ENCODE measurements at places on chromosomes 6 and 20.

DNA sequence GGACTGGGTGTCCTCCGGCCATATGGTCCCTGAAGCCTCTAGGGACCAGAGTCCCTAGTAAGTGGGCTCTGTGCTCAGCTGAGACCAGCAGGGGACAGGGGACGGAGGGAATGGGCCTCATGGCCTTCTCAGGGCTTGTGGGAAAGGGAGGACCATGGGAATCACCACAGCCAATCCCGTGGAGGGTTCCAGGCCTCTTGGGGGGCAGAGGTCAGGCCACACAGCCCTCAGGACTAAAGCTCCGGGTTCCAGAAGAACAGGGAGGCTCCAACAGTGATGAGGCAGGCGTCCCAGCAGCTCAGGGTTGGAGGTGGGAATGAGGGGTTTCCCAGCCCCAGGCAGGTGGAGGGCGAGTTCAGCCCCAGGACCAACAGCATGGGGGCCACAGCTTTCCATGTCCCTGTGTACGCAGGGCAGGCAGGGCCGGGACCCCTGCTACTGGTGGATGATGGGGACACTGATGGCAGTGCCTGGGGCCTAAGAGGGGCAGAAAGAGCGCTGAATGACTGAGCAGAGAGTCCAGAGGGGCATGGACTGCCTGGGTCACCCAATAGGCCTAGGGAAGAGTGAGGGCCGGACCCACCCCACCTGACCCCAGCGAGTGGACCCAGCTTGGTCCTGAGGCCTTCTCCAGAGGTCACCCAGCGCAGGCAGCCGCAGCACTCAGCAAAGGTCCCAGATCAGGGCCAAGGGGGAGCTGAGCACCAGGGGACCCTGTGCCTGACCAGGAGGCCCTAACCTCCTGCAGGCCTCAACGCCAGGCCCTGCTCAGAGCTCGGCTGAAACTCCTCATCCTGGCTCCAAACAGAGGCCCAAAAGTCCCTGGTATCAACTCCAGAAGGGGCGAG, 8.8 kb downstream of the MYL9 start:
- DNase-seq: no peak

GRCh38 chr20:12808006-12808567, 200.7 kb upstream of the SPTLC3 start:
- DNase-seq: no peak

- DNase-seq: no peak
These were observed 62.2 kb upstream of the TNFRSF21 start for GRCh38 chr6:47371870-47372255.

DNA sequence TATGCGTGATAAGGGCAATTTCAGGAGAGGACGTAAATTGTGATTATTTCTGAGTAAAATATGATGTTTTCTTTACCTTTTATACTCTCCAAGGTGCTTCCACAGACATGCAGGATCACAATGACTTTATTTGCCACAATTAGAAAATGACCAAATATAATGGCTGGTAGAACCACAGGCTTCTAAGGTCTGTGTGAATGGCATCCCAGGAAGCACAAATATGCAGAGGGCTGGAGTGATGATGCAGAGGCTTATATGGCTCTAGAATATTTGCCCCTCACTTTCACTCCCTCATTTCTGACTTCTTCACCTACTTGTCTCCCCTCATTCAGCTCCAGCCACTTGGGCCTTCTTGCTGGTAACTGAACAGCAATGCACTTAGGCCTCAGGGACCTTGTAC, 502.1 kb upstream of the MAP3K7 start:
- DNase-seq: no peak

GRCh38 chr20:57159193-57159851, 107.1 kb downstream of the BMP7 start:
- no peak for DNase-seq

DNA sequence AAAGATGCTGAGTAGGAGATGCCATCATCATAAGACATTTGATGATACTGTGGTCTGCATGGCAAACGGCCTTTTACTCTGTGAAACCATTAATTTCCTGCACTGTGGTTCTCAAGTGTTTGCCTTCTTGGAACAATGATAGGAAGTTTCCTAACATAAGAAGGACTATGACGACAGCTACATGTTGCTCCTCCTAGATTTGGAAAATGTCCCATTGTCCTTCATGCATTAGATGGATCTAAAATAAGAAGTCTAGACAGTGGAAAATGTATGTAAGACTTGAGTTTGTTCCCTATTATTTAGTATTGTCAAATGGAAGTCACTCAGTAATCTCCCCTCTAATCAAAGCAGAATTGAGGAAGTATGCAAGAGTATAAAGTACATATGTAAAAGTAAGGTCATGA, 98.5 kb upstream of the TMEM170B start:
- no peak for DNase-seq

- DNase-seq: no peak
These were observed 3.5 kb downstream of the MAK start for GRCh38 chr6:10834823-10835222.

DNA sequence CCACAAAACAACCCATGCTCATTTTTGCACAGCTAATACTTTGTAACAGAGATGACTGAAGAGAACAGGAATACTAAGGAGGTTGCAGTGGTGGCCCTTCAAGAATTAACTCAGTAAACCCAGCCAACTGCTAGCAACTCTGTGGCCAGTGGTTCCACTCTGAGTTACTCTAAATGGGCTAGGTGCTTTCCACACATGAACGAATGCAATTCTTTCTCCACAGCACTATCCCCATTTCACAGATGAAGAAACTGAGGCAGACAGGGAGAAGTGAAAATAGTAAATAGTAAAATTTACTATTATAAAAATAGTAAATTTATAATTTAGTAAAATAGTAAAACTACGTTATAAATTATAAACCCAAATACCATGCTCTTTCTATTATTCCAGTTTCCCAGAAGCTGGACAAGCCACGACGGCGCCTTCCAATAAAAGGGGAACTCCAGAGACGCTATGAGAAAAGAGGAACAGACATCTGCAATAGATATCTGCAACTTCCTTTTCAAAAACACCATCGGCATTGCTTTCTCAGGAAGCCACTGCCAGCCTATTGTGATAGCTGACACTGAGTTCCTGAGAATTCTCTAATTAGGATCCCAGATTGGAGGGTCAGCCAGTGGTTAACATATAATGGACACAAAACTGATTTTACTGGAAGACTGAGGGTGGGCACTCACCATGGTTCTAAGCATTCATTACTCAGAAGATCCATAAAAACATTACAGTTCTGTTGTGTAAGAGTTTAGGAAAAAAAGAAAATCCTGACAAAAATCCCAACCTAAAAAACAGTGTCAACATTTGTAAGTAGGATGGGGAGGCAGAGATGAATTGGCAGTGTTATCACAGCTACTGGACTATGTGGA, 16.2 kb downstream of the FKBP1A start:
- no peak for DNase-seq

- DNase-seq: peak; percentile 78
These were observed 47.8 kb upstream of the ARMC2 start for GRCh38 chr6:108800427-108800864.

DNA sequence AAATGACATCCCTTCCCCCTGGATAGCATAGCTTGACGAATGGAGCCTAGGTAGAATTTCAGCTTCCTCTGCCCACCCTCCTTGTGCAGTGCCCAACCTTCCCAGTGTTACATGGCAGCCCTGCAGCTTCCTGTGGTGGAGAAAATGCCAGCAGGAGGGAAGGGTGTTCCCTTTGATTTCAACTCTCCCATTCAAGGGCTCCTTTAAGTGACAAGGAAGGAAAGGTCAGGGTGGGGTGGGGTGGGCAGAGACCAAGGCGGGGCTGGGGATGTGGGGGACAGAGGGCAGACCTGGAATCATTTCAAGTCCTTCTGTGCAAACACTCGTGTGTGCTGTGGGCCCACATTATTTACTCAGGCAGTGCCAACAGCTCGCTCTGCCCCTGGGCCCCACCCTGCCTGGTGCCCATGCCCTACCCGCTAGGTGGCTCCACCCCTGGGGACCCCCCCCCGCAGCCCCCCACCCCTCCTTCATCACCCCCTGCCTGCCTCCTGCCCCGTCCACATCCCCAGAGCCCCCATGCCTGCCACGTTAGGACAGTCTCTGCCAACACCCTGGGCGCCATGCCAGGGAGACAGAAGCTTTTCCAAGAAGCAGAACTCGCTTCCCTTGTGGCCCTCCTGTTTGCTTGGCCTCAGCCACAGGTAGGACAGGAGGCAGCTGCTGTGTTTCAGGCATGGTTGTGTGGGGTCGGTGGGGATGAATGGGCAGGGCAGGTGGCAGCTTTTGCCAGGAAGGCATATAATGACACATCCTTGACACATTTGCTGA, 9.4 kb downstream of the SPDEF start:
- no peak for DNase-seq

- no peak for DNase-seq
These were observed 45.4 kb downstream of the SYNJ2 start for GRCh38 chr6:158026901-158027589.

GRCh38 chr6:155001482-155001881, 6.4 kb downstream of the TIAM2 start:
- no peak for DNase-seq

DNA sequence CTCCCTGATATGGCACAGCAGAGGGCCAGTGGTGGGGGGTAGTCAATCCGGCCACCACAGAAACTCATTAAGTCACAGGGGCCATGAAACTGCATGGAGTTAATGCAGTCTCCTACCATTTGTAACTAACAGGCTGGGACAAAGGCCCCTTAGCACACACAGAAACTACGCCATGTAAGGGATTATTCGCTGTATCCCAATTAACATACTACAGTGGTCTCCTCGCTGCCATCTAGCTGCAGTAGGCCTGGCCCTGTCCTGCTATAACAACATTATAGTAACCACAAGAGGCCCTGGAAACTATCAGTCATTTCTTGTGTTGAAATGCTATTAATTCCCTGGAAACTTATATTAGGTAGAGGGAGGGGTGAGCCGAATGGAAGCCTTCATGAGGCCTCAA, 72.3 kb upstream of the CCN2 start:
- no peak for DNase-seq

DNA sequence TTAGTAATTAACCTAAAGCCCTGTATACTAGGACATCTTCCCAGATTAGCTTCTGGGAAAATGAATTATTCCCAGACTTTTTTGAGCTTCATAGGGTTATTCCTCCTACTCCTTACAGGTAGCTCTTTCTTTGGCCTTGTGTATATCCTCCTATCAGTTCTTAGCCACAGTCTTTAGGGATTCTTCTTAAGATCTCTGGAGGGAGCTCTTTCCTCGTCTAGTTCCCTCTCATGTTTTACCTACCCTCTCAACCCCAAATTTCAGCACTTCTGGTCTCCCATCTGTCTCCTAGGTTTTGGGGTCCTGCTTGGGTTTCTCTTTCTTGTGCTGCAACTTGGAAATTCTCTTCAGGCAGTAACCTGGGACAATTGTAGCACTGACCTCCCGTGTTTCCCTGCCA, 46.4 kb upstream of the SLC35B3 start:
- DNase-seq: no peak

GRCh38 chr20:34808583-34808982, 16.9 kb downstream of the NCOA6 start:
- DNase-seq: no peak

- no peak for DNase-seq
These were observed 9.3 kb downstream of the PKHD1 start for GRCh38 chr6:52077961-52078625.

- DNase-seq: no peak
These were observed 20.2 kb downstream of the SCML4 start for GRCh38 chr6:107803957-107804356.

DNA sequence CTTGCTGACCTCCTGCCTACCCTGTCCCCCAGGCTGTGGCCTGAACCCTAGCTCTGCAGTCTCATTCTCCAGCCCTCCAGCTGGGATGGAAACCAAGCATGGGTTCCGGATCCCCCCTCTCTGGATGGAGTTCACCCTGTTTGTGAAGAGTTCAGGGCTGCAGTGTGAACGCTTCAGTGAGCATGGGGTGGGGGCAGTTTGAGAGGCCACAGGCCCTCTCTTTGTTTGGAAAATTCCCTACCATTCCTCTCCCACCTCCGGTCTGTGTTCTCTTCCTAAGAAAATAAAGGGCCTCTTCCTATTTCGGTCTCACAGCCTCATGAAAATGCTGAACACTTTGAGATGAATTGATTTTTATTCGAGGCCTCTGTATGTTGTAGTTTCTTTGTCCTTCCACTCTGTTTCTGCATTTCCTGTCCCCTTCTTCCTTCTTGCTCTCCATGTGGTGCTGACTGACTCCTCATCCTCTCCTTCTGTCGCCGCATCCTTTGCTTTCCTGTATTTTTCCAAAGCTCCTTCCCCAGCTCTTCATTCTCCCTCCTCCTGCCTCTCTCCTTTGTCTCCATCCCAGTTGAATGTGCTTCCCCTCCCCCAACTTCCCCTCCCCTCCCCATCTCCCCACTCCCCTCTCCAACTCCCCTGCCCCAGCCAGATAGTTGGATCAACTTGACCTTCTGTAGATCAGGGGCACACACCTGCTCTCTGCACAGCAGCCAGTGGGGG, 2.4 kb upstream of the KCNK5 start:
- no peak for DNase-seq

- no peak for DNase-seq
These were observed 4.6 kb downstream of the OR2H2 start for GRCh38 chr6:29589423-29590048.

DNA sequence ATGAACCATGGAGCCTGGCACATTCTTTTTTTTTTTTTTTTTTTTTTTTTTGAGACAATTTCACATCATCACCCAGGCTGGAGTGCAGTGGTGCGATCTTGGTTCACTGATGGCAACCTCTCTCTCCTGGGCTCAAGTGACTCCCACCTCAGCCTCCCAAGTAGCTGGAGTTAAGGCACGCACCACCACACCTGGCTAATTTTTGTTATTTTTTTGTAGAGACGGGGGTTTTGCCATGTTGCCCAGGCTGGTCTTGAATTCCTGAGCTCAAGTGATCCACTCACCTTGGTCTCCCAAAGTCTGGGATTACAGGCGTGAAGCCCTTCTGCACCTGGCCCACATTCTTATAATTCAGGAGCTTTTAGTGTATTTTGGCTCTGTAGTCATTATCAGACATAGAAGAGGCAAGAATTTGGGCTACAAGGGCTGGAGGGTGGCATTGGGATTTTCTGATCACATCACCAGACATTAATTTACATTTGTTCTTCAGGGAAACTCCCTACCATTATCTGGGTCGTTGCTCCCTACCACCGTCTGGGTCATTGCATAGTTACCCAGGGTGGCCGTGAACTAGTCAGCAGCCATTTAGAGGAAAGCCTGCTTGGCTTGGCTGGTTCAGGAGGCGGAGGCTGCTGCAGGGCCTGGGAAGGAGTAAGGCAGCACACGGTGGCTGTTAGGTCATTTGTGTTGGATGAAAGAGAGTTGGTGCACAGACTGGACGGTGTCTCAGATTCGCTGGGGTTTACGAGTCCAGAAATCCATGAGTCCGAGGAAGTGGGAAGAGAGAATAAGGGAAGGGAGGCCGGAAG, 17.6 kb downstream of the ARID1B start:
- DNase-seq: no peak

GRCh38 chr20:53124803-53125202, 152.6 kb downstream of the TSHZ2 start:
- no peak for DNase-seq

DNA sequence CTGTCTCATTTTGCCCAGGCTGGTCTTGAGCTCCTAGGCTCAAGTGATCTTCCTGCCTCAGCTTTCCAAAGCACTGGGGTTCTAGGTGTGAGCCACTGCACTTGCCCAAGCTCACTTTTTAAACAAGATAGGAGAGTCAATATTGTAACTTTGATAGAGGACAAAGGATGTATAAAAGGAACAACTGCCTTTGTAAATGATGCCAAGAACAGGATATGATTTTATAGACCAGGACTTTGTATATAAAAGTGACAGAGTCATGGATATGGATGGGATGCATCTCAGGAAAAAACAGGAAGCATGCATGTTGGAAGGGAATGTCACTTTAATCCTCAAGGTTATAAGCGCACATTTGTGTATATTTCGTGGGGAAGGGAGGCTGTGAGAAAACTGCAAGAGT, 338.4 kb downstream of the PRL start:
- DNase-seq: no peak

Measured in substantia nigra (tissue), 51 donors.